ENCODE measurements at places on chromosomes 5 and 9.

GRCh38 chr9:131310833-131311554 lies 21.5 kb downstream of the PLPP7 start:
- DNase-seq, result no peak

GRCh38 chr5:132473668-132474067 lies 16.9 kb downstream of the IRF1 start:
- DNase-seq, result no peak

DNA sequence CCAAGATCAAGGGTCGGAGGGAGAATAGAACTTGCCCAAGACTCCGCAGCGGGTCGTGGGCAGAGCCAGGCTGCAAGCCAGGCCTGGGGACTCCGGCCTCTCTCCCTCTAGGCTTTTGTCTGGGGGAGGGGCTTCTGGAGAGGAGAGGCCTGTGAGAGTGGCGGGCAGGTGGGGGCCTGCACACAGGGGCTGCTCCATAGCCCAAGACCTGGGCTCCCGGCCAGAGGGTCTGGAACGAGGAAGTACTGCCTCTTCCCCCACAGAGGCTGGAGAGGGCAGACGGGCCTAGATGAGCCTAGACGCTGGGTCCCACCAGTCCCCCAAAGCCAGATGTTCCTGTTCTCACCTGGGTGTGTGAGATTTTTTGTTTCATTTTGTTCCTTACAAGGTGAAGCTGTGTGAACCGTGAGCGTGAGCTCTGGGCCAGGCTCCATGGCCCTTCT lies 5.2 kb upstream of the ST6GALNAC6 start:
- DNase-seq, result no peak

DNA sequence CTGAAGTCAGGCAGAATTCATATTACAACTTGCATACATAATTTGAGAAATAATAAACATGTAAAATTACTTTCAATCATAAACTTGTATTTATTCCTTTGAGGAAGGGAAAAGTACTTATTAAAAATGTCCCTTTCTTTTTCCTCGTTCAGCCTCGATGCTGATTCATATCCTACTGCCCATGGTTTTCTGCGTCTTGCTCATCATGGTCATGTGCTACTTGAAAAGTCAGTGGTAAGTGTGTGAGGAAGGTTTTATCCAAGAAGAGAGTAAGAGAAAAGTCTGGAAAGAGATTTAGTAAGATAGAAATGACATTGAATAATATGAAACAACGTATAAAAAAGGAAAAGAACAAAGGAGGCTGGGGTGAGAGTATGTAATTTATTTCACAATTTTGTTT lies 85.9 kb downstream of the OSMR start:
- no peak for DNase-seq

DNA sequence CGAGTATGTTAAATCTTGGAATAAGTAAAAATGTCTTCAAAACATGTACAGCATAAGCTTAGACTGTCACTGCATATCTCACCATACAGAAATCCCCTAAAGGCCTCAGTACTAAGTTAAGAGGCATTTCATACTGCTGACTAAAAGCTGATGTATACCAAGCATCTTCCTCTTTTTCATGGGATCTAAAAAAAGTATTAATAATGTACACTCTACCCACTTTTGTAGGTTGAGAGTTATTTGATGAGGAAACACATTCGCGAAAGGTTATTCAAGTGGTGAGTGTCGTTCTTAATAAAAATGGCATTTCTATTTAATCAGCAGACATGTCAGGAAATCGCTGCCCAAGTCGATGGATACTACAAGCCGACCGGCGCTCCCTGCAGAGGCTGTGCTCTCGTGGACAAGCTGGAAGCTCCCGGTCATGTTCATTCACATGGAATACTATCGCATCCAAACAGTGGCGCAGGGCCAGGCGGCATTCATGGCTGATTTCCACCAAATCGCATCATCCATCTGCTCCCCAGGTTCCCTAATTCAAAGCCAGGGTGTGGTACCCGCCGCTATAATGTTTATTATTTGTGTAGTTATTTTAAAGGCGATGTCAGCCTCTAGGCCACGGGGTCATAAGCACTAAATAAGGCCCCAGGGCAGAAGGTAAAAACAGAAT lies 724 bp downstream of the SGTB start:
- DNase-seq, result peak; percentile 11

GRCh38 chr5:36688722-36689121 lies 82.3 kb downstream of the SLC1A3 start:
- no peak for DNase-seq

DNA sequence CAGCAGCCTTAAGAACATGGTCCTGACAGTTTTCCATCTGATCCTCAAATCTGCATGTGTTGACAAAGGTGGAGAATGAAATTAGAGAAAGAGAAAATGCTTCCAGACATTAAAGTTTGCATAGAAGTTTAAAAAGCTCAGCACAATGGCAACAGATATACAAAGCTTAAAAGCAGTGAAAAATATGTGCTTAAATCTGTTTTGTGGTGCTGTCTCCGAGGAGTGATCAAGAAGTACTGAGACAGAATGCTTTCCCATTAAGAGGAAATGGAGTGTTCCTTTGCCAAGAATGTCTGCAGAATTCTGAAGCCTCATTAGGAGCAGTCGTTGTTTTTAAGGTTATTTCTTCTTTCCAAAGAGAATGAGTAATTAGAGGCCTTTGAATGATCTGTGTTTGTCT lies 131.4 kb downstream of the MCTP1 start:
- no peak for DNase-seq

GRCh38 chr5:23303435-23303834 lies 204.0 kb upstream of the PRDM9 start:
- no peak for DNase-seq

- no peak for DNase-seq
Observed at GRCh38 chr9:96423322-96423984, 5.3 kb upstream of the ZNF367 start.

DNA sequence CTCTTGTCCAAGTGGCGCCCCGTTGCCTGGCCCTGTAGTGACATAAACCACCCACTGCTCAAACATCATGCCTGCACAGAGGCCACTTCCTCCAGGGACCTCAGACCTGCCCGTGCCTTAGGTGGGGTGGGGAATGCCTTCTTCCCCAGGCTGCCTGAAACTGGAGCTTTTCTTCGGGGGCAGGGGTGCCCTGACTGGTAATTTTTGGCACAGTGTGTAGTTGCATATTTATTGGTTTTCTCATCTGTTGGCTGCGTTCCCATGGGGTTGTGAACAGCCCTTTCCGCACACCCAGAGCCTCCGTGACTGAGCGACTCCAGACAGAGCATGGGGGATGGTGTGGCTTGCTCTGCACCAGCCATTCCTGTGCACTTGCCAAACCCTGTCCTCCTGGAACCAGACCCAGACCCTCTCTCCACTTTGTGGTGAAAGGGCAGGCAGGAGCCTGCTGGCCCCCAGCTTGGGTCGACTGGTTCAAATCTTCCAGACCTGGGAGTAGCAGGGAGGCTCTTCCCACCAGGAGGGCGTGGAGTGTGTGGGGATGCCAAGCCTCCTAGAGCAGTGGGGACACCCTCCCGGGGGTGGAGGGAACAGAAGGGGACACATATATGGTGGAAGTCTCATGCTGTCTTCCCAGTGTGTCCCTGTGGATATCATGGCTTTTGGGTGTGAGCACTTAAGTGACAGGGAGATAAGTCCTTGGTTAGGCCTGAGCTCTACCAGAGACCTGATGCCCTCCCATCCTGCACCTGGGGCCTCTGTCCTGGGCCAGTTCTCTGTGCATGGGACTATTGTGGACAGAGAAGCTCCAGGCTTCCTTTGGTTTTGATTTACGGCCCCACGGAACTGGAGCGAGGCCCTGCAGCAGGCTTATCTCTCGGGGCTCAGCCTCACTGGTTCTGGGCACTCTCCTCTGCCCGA lies 39.6 kb downstream of the WNK2 start:
- DNase-seq, result no peak

DNA sequence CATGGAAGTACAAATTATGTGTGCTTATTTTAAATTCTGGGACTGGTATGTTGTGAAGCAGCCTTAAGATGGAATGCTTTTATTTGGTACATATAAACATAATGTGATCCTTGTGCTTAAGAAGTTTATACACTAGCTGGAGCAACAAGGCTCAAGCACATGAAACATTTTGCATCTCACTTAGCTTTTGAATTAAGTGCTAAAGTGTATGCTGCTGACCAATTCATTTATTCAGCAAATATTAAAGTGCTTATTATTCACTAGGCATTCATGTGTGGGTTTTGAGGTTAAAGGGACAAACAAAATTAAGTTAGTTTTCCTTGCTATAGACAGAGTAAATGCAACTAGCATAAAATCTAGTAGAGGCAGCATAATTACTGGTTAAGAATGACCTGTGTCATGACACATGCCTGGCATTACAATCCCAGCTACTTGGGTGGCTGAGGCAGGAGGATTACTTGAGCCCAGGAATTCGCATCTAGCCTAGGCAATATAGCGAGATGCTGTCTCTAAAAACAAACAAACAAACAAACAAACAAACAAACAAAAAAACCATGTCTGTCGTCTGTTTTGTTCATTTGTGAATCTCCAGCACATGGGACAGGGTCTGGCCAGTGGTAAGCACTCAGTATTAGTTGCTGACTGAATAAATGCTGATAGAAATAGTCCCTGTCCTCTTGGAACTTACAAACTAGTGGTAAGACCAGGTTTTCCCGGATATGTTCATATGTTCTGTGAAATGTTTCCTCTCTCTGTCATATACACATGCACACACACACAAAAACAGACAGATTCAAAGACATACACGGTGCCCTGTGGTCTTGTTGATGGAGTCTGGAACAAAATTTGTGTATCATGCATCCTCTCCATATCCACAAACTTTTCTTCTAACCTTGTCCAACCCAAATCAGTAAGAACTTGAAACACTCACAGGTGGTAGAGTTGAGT lies 41.9 kb upstream of the TNFAIP8 start:
- no peak for DNase-seq

GRCh38 chr5:88734191-88734640 lies 148.8 kb downstream of the MEF2C start:
- no peak for DNase-seq

- no peak for DNase-seq
Observed at GRCh38 chr5:145838276-145838675, 3.1 kb upstream of the PRELID2 start.

DNA sequence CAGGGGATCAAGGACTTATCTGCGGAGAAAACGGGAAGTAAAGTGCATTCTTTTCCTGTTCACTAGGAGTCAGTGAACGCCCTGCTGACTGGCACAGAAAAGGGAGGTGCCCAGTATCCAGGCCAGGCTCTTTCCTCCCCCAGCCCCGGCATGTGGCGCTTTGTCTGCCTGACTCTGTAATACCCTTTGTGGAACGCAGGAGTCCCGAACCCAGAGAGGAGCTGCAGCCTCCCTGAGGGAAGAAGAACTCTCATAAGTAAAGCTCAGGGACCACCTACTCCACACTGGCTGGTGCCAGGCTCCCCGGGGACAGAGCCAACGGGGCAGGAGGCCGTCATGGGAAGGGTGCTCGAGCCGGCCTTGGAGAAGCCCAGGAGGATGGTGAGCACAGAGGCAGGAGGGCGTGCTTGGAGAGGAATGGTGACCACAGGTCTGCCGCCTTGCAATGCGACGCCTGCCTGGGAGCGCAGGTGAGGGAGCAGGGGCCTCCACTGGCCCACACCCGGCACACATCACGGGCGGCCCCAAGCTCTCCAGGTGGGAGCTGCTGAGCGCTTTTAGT lies 31.5 kb downstream of the VAV2 start:
- DNase-seq, result no peak

GRCh38 chr9:131976157-131977108 lies 103.2 kb downstream of the MED27 start:
- no peak for DNase-seq

- no peak for DNase-seq
Observed at GRCh38 chr9:24832307-24832706, 286.6 kb upstream of the IZUMO3 start.

DNA sequence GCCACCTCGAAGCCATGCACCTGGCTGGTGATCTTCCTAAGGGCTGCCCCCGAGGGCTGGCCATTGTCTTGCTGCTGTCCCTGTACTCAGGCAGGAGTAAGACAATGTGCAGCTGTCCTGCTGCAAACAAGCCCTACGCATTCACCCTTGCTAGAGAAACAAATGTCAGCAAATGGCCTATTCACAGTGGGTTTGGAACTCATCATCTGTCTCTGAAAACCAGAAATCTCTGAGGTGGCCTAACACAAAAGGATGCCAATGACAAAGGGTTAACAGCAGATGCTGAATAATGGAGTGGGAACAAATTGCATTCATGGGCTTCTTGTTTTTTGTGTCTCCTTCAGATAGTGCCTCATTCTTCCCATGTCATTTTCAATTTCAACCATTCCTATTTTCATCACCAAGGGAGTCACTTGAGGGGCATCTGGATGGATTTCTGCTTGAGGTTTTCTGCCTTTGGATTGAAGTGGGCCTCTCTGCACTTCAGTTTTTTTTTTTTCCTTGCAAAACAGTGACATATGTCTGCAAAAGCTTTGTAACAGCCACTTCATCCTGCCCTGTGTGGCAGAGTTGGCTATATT lies 261.6 kb upstream of the VLDLR start:
- DNase-seq, result no peak

DNA sequence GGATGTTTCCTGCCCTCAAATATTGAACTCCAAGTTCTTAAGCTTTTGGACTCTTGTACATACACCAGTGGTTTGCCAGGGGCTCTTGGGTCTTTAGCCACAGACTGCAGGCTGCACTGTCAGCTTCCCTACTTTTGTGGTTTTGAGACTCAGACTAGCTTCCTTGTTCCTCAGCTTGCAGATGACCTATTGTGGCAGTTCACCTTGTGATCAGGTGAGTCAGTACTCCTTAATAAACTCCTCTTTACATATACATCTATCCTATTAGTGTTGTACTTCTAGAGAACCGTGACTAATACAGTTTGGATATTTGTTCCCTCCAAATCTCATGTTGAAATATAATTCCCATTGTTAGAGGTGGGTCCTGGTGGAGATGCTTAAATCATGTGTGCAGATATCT lies 681.9 kb upstream of the ARRDC3 start:
- DNase-seq, result no peak

GRCh38 chr5:17327048-17327625 lies 109.7 kb downstream of the BASP1 start:
- no peak for DNase-seq

GRCh38 chr9:70868661-70869652 lies 252.5 kb downstream of the TRPM3 start:
- no peak for DNase-seq

GRCh38 chr9:114888607-114889006 lies 41.8 kb downstream of the TNFSF8 start:
- DNase-seq, result no peak

DNA sequence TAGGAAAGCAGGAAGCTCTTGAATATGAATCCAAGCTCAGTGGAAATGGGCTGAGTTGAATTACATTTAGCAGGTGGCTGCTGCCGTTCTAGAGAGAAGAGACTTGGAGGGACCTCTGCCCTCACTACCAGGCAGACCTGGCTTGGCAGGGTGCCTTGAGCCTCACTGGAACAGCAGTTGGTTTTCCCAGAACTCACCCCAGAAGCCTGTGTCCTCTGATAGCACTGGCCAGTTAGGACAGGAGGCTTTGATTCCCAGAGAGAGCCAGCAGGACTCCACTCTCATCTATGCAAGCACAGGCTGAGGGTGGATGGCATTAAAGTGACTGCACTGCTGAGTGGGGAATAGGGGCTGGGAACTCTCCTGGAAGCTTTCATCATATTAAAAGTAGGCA lies 54.8 kb downstream of the PWWP2A start:
- no peak for DNase-seq
